ENCODE measurements at places on chromosomes 2 and 18.
A peak's percentile ranks its signal among the peaks of the same experiment; 100 is the strongest.

- DNase-seq, result no peak
These were observed 688.9 kb upstream of the ID2 start for GRCh38 chr2:7992612-7993602.

- DNase-seq, result no peak
These were observed 21.3 kb downstream of the CYRIA start for GRCh38 chr2:16644221-16644925.

GRCh38 chr2:20097889-20098714 is 46.7 kb upstream of the LAPTM4A start:
- peak; percentile 54 for DNase-seq

DNA sequence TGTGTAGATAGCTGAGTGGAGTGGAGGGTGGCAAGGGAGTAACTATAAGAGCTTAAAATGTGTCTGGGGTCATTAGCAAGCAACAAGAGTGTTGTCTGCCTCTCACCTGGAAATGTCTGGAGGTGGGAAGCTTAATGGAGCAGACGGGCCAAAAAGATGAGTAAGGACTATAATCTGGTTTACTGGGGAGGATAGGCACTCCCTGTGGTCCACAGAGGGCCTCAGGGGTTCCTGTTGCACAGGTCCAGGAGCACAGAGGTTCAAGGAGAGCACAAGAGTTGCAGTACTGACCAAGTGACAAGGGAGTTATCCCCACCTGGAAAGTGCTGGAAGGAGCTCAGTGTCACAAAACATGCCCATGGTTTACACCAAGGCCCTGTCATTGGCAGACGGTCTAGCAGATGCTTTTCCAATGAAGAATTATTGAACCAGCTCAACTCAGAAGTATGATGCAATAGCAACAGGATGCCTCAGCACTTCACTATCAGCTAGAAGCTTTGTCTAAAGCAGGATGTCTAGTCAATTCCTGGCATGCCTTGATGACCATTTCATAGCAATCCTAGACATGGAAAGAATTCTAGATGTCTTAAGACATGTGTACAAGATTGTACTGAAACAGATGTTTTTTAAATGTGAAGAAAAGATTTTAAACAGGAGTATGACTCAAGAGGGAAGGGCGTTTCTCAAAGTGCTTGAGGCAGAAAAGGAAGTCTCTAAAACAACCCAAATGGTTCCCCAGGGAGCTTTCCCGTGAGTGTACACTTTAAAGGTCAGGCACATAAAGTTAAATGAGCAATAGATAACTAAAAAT is 62.9 kb upstream of the SERPINE2 start:
- no peak for DNase-seq

DNA sequence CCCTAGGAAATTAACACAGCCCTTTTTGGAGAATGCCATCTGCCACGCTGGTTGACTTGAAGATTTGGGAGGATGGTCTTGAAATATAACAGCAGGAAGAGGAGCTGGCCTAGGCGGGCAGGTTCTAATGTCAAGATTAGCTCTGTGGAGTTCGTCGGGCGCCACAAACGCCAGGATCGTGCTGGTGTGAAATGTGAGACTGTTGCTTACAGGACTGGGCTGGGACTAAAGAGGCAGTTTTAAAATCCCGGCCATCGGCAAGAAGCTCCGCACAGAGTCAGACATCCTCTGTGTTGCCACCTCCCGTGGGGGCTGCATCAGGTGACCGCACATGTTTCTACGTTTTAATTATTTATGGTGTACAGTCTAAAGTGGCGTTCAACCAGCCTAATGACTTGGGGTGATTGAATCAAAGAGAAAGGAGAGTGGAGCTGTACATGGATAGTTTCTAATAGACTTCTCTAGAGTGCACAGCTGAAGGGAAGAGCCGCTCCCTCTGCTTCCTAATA is 99.4 kb upstream of the BCL11A start:
- no peak for DNase-seq

- no peak for DNase-seq
These were observed 112.8 kb downstream of the UPP2 start for GRCh38 chr2:158214431-158214830.

DNA sequence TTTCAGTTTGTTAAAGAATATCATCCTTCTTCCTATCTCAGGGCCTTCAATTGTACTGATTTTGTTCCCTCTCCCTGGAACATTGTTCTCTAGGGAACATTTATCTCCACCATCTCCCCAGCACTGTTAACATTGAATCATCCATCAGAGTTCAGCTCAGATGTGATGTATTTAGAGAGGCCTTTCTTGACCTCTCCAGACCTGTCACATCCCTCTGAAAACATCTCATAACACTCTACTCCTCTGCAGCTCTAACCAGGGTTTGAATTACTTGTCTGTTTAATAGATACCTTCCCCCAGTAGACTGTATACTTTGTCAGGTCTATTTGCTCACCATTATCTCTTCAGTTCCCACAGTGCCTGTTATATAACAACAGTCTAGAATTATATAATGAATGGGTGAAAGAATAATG is 98.6 kb downstream of the GALNT1 start:
- DNase-seq, result no peak

- DNase-seq, result no peak
These were observed 70.8 kb upstream of the FSHR start for GRCh38 chr2:49225126-49225525.
